ENCODE measurements at places on chromosomes 13 and 19.

DNA sequence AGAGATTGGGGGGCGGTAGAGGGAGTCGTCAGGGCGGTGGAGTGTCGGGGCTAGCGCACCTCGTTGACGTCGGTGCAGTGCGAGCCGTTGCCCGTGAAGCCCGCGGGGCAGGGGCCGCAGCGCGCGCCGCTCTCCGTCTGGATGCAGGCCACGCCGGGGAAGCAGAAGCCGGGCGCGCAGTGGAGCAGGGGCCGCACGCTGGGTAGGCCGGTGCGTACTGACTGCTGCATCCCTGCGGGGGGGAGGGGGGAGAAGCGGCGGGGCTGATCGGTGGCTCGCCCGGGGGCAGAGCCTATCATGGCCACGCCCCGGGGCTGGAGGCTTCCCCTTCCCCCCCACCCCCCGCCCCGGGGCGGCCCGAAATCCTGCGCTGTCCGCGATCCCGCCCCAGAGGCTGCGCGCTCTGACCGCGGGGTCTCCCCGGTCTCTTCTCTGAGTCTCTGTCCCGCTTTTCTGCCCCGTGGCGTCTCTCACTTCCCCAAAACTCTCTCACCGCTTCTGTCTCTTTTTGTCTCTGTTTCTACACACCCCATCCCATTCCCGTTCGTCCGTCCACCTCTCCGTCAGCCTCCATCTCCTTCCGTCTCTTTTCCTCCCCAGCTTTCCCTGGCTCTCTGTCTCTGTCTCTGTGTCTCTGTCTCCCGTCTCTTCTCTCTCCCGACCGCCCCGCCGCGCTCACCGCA lies 1.1 kb downstream of the COMP start:
- H3K27me3 ChIP-seq, result peaks cover 29% of the 10 kb centered on the region
- H3K4me1 ChIP-seq, result peaks cover 31% of the 10 kb centered on the region
- no peak overlapping the region for H3K27ac ChIP-seq
- H3K36me3 ChIP-seq, result no peaks in the 10 kb centered on the region

DNA sequence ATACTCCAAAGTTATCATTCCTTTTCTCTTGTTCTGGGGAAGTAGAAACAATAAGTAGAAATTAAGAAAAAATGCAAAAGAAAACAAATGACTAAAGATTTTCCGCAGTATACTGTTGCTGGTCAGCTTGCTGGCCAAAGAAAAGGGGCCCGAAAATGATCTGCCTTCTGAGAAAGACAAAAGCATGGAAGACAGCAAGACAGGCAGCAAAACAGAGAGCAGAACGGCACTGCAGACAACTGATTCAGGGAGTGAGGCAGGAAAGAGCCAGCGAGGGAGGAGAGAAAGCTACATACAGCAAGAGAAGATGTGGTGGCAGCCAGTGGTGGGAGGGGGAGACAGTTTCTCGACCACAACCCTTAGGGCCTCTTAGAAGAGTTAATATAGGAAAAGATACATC lies 5.3 kb upstream of the DOCK9 start:
- H3K36me3 ChIP-seq, result no peaks in the 10 kb centered on the region
- no peak for DNase-seq
- no peaks in the 10 kb centered on the region for H3K27me3 ChIP-seq
- peaks cover 40% of the 10 kb centered on the region for H3K4me1 ChIP-seq

- peaks cover 19% of the 10 kb centered on the region for H3K4me1 ChIP-seq
- H3K4me3 ChIP-seq, result peak overlapping the region; percentile 59
- H3K27ac ChIP-seq, result no peak overlapping the region
- peak; percentile 91 for DNase-seq
Measured at GRCh38 chr19:4328243-4328990, 10.2 kb downstream of the STAP2 start.

GRCh38 chr13:94416454-94417080 lies 62.9 kb downstream of the DCT start:
- no peak overlapping the region for H3K4me3 ChIP-seq
- DNase-seq, result no peak
- H3K36me3 ChIP-seq, result no peaks in the 10 kb centered on the region

GRCh38 chr19:32816555-32817099 lies 52.9 kb downstream of the SLC7A9 start:
- no peak overlapping the region for H3K4me3 ChIP-seq
- DNase-seq, result no peak
- H3K36me3 ChIP-seq, result no peaks in the 10 kb centered on the region
- no peak overlapping the region for H3K27ac ChIP-seq

GRCh38 chr19:17648097-17648660 lies 40.0 kb downstream of the UNC13A start:
- no peak overlapping the region for H3K4me3 ChIP-seq
- no peaks in the 10 kb centered on the region for H3K27me3 ChIP-seq
- no peaks in the 10 kb centered on the region for H3K4me1 ChIP-seq
- no peak overlapping the region for H3K27ac ChIP-seq

GRCh38 chr13:35594096-35594495 lies 117.6 kb upstream of the MAB21L1 start:
- no peak overlapping the region for H3K27ac ChIP-seq
- H3K4me1 ChIP-seq, result no peaks in the 10 kb centered on the region
